ENCODE measurements at places on chromosomes 2 and 18.
A peak's percentile ranks its signal among the peaks of the same experiment; 100 is the strongest.

DNA sequence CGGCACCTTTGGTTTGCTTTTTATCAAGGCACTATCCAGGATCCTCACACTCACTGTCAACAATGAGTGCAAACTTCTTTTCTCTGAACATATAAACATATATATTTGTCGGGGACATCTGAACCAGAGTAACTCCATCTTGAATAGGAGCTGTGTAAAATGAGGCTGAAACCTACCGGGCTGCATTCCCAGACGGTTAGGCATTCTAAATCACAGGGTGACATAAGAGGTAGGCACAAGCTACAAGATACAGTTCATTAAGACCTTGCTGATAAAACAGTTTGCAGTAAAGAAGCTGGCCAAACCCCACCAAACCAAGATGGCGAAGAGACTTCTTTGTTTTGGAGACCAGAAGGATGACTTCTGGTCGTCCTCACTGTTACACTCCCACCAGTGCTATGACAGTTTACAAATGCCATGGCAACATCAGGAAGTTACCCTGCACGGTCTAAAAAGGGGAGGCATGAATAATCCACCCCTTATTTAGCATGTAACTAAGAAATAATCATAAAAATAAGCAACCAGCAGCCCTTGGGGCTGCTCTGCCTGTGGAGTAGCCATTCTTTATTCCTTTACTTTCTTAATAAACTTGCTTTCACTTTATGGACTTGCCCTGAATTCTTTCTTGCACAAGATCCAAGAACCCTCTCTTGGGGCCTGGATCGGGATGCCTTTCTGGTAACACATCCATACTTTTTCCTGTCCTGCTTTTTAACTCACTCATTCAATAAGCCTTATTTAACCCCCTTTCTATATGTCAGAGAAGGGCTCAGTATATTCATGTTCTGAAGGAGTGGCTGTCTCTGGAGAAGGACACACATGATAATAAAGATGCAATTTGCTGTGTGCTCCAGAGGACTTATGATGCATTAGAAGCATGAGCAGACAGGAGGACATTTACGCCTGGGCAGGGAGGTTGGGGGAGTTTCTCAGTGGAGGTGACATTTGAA is 65.4 kb downstream of the TACR1 start:
- no peak for DNase-seq

GRCh38 chr2:240922982-240923537 is 16.9 kb downstream of the CROCC2 start:
- DNase-seq, result peak; percentile 19

- DNase-seq, result no peak
Measured at GRCh38 chr18:5207471-5208150, 10.6 kb upstream of the AKAIN1 start.

DNA sequence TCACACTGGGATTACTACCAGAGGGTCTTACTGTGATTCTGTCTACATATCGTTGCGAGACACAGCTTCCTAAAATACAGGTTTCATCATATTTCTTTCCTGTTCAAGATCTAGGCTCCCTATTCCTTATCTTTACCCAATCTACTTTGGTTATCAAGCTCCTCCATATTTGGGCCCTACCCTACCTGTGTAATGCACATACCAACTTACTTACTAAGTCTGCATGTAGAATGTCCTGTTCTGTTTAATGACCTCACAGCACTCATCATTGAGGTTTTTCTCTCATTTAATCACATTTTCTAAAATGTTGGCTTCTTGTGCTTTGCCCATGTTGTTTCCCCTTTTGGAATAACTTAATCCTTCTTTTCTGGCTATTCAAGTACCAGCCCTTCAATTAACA is 551.1 kb downstream of the ZEB2 start:
- no peak for DNase-seq

GRCh38 chr18:13406736-13407135 is 188.2 kb downstream of the LDLRAD4 start:
- DNase-seq, result no peak

DNA sequence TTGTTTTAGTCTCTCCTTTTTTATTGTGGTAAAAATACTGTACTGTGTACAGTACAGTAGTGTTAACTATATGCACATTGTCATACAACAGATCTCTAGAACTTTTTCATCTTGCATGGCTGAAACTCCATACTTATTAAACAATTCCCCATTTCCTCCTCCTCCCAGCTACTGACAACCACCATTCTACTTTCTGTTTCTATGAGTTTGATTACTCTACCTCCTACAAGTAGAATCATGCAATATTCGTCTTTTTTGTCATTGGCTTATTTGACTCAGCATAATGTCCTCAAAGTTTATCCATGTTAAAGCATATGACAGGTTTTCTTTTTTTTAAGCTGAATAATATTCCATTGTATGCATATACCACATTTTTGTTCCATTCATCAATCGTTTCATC is 338.2 kb downstream of the AGPS start:
- DNase-seq, result no peak

GRCh38 chr2:232593982-232594381 is 39.4 kb upstream of the EFHD1 start:
- no peak for DNase-seq

DNA sequence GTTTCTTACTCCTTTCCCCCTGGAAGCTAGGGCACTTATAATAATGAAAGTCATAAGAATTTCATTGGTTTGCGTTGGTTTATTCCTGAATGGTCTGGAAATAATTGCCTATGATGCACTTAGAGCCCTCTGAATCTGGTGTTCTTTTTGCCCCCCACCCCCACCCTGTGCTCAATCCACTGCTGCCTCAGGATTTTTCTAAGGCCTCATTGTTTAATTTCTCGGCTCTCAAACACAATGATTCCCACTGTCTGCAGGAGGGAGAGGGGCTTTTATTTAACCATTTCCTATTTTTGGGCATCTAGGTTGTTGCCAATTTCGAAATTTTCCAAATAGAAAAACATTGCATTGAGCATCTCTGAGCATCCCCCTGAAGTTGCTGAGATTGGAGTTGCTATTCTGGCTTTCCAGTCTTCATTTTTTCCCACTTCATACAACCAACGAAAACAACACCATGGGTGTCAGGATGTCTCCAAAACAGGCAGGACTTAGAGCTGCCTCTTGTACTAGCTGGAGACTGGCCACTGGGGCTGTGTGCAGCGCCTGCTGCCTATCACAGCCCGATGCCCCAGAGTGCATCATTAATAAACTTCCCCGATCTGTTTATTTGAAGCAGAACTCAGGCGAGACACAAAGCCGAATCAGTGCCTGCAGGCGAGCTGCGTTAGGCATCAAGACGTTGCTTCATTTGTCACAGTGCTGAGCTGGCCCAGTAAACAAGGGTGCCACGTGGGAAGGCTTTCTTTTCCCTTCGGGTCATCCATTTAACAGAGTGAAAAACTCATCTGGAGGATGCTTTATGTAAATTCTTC is 1.8 kb upstream of the PCARE start:
- no peak for DNase-seq

GRCh38 chr2:44759823-44760222 is 181.7 kb upstream of the SIX3 start:
- DNase-seq, result no peak

GRCh38 chr18:24068945-24069693 is 54.6 kb downstream of the TTC39C start:
- no peak for DNase-seq

DNA sequence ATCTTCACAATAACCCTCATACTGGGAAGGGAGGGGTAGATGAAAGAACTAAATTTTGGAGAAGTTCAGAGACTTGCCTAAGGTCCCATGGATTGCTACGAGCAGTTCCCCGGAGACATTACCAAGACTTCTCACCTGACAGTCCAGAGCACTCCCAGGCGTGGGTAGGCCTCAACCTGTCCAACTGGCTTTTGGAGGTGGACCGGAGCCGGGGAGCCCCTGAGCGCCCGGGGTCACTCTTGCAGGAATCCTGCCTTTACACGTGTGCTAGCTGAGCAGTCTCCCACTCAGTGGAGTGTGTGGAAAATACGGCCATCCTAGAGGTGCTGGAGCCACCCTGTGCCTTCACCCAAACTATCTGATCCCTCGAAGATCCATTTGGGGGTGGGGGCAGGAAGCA is 8.0 kb downstream of the POMC start:
- no peak for DNase-seq

DNA sequence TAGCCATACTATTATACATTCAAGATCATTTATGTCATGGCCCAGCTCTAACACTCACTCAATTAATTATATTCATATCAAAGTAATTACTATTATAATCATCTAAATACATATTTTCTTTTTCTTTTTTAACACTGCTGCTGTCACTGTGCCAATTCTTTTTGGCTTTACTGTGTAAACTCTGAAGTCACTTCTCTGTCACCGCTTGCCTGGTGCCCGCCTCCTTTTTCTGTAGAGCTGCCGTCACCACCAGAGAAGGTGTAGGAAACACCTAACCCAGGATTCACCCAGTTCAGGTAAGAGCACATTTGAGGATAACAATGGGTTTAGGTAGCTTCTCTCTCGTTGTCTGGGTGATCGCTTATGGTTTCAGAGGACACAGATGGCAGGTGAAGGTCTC is 93.3 kb downstream of the AOX1 start:
- DNase-seq, result no peak

DNA sequence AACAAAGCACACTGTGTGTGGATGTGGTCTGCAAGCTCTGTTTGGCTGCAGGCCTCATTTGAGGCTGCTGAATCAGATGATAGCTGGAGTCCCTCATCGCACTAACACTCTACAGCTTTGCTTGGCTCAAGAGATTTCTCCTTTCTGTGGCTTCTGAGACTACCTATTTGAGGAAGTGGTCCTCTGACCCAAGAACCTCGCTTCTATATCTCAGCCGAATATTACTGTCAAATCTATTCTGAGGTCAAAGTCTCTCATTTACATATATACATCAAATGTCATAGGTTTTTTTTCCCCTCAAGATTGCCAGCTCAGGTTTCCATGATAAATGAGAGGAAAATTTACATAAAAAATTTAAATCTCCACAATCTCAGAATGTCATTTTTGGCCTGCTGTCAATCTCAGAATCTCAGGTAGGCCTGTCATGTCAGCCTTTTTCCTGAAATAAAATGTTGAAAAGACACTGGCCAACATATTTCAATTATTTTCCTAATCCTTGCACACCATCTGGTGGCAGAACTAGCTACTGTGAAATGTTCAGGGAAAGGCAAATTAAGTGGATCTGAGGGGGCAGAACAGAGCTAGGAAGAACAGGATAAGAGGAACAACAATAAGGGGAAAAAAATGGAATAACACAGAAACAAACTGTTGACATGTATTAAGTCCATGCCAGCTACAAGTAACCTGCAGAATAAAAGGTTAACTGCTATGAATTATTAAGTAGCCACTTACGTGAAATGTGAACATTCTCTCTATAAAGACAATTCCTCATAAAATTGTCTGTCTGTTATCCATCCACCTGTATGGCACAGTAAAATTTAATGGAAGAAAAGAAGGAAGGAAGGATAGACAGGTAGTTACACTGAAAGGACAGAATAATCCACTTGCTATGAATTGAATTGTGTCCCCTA is 39.3 kb downstream of the AP1S3 start:
- DNase-seq, result no peak

- DNase-seq, result no peak
Measured at GRCh38 chr2:178830451-178830850, 23.2 kb upstream of the TTN start.

Measured in H9 (cell line).